NT2/D1 (cell line): ENCODE measurements at places on chromosomes 16 and 17.
A peak's percentile ranks its signal among the peaks of the same experiment; 100 is the strongest.

DNA sequence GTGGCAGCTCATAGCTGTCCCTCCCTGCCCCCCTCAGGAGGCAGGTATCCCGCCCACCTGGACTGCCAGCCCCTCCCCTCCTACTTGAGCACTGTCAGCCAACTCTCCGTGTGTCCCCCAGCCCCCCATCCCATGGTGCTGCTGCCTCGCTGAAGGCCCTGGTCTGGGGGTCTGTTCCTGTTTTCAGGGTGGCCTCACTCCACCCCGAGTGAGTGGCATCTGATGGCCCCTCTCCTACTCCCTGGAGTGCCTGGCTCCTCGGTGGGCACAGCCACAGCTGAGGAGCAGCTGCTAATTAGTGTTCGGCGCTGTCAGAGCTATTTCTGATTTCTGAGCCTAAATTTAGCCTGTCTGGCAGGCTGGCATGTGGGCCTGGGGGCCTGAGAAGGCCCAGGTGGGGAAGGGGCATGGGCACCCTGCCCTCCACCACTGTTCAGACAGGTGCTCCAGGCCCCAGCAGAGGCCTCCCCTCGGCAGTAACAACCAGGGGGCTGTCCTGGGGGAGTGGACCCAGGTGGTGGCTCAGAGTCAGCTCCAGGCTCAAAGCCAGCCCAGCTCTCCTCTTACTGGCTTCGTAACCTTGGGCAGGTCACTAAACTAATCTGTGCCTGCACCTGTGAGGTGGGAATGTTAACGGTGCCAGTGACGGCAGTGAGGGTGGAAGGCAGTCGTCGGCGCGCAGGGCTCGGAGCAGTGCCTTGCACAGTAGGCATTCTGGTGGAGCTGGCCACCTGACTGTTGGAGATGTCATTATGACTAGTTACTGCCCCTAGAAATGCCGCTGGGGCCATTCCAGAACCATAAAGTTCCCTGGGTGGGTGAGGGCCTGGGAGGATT lies 6.5 kb downstream of the FMNL1 start:
- no peak for DNase-seq

DNA sequence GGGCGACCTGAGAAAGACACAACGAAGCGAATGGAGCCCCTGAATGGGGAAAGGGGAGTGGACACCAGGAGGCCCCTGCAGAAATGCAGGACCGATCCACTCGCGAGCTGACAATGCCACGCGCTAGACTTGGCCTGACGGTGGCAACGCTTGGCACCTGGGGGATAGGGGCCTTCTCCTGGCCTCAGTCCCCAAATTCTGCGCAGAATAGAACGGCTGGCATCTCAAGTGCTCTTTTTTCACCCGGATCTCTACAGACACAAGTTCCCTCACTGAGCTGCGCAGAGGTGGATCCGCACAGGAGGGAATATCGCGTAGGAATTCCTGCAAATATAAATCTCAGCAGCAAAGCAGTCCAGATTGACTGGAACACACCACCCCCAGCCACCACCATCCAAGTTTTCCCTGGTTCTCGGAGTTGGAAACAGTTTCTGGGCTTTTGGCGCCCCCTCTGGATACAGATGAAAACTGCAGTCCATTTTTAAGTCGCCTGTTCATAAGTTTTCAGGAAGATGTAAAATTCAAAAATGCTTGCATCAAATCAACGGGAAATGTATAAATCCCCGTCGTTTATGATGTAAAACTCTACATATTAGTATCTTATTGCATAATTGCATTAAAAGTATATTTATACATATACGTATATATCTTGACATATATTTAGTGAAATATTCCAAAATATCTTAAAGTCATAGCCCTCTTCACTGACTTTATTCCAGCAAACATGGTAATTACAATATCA lies 2.3 kb upstream of the SOX9 start:
- DNase-seq, result peak; percentile 68

DNA sequence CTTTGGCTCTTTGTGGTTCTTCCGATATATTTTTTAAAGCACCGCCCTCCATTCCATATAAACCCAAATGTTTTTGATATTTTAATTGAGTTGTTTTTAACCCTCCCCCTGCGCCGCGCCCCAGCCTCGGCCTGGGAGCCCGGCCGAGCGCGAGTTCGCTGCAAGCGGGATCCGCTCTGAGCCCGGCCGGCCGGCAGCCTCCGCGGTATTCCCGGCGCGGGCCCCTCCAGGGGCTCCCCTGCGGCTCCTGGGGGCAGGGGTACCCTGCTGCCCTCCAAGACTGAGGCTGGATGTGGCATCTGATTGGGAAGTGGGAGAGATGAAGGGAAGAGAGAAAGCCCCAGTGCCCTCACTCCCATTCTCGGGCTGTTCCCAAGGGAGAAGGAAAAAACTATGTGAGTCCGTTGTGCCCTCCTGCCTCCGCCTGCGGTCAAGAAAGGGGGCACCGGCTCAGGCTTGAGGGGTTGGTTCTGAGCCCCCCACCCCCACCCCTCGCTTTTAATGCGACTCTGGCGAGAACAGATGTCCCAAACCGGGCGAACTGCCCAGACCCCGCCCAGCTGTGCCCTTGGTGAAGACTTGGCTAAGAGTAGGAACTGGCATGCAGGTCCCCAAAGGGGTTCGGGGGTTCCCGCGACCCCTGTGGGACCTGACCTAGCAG lies 8.6 kb downstream of the NEUROD2 start:
- DNase-seq, result no peak

GRCh38 chr16:46569231-46569735 lies 51.9 kb downstream of the SHCBP1 start:
- DNase-seq, result no peak

GRCh38 chr17:15422392-15422965 lies 44.9 kb downstream of the CDRT4 start:
- DNase-seq, result no peak

DNA sequence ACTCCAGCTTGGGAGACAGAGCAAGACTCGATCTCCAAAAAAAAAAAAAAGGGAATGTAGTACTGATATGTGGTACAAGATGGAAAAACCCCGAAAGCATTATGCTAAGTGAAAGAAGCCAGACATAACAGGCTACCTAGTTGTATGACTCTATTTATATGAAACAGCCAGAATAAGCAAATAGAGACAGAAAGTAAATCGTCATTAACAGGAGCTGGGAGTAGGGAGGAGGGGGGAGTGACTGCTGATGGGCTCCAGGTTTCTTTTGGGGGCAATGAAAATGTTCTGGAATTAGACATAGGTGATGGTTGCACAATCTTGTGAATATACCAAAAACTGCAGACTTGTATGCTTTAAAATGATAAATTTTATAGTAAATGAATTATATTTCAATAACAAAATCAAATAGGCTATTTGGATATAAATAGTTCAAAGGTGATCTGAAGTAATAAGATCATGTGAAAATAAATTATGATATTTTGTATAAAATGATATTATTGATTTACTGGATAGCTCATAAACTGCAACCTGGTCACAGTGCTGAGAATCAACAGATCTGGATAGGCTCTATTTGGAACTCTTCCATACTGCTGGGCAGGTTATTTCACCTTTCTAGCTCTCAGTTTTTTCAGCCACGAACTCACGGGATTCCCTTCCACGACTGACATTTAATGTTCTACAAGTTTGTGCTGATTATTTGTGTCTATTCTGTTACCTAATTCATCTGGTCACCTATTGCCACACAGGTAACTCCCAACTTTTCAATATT lies 27.1 kb downstream of the ZNF652 start:
- DNase-seq, result no peak

- DNase-seq, result no peak
Observed at GRCh38 chr16:79632289-79632688, 31.8 kb upstream of the MAF start.

- no peak for DNase-seq
Observed at GRCh38 chr16:67013233-67013822, 15.6 kb upstream of the CBFB start.

DNA sequence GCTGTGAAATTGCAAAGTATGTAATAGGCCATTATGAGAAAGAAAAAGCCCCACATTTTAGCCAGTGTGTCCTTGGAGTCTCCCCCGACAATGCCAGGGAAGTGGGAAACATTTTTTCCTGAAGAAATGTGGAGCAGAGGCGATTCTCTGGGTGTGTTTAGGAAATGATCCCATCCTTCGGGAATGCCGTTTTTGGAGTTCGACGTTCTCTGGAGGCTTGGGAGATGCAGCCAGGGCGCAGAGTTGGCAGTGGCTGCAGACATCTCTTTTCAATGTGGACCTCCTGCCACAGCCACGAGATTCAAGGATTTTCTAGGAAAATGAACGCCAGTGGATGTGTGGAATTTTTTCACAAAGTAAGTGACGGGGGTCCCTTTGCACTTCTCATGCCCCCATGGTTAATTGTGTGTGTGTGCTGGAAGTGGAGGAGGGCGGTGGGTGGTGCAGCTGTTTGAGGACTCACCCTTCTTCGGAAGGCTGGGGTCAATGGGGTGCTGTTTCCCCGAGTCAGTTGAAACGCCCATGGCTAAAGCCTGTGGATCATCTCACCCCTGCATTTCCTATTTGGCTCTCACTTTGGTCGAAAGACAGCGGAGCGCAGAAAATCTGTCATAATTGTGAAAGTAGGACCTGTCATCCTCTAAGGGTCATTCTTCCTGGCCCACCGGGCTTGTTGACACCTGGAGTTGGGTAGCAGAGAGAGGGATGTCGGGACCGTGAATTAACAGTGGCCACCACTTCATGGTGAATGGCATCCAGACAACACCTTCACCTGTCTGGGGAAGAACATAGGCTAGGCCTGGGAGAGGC lies 73.2 kb downstream of the CMIP start:
- DNase-seq, result no peak

DNA sequence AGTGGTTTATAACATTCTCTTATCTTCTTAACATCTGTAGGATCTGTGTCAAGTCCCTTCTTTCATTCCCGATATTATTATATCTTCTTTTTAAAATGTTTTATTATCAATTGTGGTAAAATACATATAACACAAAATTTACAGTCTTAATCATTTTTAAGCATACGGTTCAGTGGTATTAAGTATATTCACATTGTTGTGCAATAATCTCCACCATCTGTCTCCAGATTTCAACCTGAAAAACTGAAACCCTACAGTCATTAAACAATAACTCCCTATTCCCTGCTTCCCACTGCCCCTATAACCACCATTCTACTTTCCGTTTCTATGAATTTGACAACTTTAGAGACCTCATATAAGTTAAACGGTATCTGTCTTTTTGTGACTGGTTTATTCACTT lies 45.5 kb downstream of the CEP112 start:
- no peak for DNase-seq

- no peak for DNase-seq
Observed at GRCh38 chr16:2970563-2970962, 1.4 kb downstream of the PAQR4 start.

DNA sequence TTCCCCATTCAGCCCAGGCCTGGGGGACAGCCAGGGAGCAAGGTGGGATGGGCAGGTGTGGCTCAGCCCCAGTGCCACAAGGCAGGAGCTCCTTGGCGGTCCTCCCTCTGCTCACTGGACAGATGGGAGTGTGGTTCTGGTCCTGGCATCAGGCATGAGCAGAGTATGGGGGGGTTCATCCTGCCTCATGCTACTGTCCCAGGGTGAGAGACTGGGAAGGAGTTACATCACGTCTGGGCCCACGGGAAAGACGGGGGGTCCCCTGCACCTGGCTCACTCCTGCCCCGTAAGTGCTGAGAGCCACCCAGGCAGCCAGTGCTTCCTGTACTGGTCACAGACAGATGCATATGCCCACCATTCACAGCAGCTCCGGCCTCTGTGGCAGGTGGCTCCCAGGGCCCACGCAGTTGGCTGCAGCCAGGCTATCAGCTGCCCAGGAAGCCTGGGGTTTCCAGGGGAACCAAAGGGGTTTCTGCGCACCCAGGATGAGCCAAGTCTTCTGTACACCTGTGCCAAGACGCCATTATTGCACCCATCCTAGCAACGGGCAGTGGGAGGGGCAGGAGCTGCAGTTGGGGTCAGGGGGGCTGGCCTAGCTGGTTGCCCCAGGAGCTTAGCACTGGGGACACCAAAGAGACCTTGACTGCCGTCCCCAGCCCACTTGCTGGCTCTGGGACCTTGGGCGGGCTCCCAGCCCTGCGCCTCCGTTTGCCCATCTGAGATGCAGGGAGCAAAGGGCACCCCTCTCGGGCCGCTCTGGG lies 1.9 kb downstream of the BAIAP3 start:
- no peak for DNase-seq

DNA sequence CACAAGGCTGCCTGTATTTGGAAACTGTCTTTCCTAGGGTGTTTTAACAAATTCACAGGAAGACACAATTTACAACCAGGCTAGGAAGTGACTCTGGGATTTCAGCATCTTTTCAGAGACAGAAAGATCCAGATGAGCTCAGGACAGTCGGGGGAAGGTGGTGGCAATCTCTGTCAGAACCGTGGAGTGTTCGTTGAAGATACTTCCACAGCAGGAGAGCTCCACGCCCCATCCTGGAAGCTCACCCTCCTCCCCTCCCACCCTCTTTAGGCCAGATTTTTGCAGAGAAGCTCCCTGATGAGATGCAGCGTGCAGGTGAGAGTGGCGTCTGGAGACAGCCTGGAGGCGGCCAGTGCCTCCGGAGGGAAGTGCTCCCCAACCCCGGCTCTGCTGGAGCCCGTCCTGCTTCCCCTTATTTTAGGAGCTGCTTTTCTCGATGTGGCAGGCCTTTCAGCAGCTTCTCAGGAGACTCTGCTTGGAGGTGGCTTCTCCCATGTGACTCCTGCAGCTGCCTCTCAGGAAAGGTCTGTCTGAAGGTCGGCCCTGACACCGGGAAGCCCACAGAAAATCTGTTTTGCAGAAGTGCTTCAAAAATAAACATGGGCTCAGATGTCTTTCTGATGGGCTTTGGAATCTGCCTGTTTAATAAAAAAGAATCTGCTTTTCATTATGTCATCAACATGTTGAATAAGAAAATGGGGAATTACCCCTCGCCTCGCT lies 186.4 kb upstream of the CHMP6 start:
- no peak for DNase-seq

DNA sequence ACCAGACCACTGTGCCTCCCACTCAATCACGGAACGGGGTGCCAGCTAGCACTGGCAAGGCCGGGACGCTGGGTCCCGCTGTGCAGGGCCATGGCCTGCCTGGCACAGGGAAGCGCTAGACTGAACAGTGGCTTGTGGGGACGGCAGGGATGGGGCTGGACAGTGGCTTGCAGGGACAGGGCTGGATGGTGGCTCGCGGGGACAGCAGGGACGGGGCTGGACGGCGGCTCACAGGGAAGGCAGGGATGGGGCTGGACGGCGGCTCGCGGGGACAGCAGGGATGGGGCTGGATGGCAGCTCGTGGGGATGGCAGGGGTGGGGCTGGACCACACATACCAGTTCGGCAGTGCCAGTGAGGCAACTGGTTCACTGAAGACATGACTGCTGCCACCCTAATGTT lies 32.6 kb downstream of the LMF1 start:
- no peak for DNase-seq

DNA sequence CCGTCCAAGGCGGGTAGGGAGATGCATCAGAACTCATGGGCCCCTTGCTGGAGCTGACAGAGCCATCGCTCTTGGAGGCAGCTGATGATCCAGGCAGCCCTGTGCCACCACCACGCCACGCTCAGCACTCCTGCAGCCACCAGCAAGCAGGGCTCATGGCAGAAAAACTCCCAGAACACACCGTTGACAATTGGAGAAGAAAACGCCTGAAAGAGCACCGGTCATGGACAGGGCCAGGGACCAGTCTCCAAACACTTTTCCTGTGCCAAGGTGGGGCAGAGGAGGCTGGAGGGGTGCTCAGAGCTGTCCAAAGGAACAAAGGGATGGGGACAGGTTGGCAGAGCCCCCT lies 132.2 kb downstream of the FOXL1 start:
- DNase-seq, result no peak

GRCh38 chr17:34300652-34301370 lies 15.3 kb downstream of the CCL11 start:
- DNase-seq, result no peak

- DNase-seq, result no peak
Observed at GRCh38 chr16:84404936-84405639, 36.8 kb downstream of the ATP2C2 start.
